ENCODE measurements at places on chromosomes 3 and 15.

- DNase-seq = no peak
Observed at GRCh38 chr15:73298522-73299245, 70.1 kb downstream of the HCN4 start.

DNA sequence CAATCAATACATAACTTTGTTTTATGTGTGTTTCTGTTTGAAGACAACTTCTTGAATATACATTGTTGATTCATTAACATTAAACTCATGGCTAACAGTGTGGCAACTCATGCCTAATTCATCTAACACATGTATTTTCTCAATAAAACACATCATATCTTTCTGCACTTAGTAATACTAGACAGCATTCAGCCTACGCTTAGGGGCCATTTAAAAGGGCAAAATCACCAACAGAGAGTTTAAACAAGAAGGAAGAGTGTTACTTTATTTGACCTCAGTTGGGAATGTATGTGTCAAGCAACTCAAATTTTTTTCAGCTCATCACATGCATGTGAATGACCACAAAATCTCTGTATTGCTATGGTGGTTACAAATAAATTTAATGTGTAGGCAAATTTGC lies 128.8 kb upstream of the AADACL2 start:
- peak; percentile 50 for DNase-seq

DNA sequence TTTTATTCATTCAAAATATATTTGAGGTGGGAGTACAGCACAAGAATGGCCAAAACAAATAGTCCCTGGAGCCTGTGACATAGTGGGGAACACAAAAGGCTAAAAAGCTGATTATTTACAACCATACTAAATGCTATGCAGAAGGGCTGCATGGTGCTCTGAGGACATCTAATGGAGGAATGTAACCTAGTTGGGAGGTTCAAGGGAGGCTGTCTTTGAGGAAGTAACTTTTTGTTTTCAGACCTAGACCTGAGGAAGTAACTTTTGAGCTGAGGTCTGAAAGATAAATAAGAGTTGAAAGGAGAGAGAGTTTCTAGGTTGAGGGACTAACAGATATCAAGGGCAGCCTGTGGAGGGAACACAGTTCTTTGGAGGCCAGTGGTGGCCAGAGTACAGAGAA lies 34.8 kb upstream of the RASA2 start:
- peak; percentile 61 for DNase-seq

DNA sequence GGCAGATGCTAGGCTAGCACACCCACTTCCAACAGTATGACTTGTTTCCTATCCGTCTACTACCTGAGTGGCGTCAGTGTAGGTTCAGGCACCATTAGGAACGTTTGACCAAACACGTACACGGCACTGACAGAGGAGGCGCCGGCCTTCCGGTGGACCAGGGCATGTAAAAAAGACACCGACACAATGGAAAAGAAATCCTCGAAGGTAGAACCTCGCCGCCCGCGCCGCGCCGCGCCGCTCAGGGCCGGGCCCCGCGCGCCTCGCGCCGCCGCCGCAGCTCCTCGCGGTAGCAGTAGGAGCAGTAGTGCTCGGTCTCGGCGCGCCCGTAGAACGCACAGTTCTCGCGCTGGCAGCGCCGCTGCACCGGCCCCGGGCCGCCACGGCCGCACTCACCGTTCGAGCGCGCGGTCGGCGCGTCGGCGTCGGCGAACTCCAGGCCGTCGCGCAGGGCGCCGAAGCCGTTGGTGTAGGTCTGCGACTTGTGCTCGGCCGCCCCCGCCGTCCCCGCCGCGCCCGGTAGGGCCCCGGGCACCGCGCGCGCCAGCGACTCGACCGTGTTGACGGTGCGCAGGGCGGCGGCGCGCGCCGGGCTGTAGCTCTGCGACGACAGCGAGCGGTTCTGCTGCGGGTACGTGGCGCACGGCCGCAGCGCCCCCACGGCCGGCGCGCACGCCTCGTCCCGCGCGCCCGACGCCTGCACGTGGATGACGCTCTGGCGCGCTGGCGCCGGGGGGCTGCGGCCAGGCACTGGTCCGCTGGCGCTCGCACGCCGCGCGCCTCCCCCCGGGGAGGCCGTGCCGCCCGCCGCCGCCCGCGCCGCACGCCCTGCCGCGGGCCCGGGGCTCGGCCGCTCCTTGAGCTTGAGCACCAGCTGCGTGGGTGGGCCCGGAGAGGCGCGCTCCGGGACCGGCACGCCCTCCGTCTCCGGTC lies 156.7 kb downstream of the KLF13 start:
- no peak for DNase-seq

DNA sequence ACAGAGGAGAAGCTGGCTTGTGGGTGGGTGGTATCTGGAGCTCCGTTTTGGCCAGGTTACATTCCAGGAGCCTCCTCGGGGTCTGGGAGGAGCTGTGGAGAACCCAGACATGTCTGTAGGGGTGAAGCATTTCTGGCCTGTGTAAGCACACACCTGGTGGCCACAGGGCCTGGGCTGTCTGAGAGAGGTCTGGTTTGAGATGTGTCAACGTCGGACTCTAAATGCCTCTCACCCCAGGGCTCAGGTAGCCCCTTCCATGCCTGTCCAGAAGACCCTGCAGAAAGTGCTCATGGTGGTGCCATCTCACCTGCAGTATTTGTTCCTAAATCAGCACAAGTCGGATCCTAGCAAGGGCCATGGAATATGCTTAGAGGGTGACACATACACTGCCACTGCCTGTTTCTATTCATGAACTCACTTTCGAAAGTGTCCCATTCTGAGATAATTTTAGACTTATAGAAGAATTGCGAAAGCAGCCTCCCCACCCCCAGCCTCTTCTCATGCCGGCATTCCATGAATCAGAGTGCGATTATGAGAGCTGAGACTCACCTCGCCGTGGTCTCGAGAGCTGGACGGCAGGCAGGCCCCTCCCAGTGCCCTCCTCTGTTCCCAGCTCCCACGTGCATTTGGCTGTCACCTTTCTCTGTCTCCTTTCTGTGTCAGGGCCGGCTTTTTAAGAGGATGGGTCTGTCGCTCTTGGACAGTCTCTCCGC lies 63.7 kb downstream of the KLF15 start:
- DNase-seq = peak; percentile 47

DNA sequence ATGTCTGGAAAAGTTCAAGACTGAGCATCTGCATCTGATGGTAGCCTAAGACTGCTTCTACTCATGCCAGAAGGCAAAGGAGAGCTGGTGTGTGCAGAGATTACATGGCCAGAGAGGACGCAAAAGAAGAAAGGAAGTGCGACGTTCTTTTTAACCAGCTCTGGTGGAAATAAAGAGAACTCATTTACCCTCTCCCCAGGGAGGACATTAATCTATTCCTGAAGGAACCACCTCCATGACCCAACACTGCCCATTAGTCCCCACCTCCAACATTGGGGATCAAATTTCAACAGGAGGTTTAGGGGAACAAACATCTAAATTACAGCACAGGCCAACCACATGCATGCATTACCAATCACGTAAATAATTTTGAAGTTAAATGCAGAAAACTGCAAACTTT lies 1.5 kb upstream of the NCK1 start:
- DNase-seq = peak; percentile 36

- DNase-seq = peak; percentile 60
Observed at GRCh38 chr3:172357850-172358754, 90.2 kb downstream of the GHSR start.

DNA sequence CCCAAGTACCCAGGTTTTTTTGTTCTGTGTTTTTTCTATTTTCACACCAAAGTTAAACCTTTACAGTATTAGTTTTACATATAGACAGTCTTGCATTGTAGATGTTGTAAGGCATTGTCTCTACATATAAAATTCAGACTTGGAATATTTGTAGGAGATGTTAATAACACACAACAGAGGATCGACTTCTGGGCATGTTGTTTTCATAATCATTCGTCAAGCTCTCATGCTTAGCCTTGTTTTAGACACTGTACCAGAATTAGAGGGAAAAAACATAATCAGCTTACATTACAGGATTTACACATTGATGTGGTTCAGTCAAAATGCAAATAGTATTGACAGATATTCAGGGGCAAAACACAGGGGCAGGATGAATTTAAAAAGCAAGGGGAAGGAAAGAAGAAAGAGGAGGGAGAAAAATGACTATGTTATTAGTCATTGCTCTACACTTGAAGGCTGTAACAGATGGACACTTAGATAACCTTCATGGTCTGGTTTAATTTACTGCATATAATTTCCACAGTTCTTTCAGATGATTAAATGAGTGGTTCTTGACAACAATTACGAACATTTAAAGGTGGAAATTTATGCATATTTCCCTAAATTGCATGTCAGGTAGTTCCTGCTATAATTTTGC lies 7.5 kb downstream of the CMSS1 start:
- DNase-seq = no peak

GRCh38 chr3:57681691-57682090 lies 11.2 kb downstream of the DENND6A start:
- no peak for DNase-seq

DNA sequence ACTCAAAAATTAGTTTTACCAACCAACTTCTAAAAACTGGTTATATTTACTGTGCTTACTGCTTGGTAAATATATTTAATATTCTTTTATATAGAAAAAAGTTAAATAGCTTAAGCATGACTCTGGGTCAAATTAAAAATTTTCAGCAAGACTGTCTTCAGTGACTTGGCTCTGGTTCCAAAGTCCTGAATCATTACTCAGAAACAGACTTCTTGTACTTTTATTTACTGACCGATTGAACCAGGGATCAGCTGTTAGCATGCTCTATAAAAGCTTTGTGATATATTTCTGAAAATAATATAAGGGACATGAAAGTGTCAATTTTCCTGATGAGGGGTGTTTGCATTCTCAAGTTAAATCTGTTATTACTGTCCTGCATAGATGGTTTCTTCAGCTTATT lies 164.3 kb downstream of the MCTP2 start:
- DNase-seq = peak; percentile 57

- no peak for DNase-seq
Observed at GRCh38 chr3:184117636-184118035, 17.5 kb upstream of the EIF2B5 start.

DNA sequence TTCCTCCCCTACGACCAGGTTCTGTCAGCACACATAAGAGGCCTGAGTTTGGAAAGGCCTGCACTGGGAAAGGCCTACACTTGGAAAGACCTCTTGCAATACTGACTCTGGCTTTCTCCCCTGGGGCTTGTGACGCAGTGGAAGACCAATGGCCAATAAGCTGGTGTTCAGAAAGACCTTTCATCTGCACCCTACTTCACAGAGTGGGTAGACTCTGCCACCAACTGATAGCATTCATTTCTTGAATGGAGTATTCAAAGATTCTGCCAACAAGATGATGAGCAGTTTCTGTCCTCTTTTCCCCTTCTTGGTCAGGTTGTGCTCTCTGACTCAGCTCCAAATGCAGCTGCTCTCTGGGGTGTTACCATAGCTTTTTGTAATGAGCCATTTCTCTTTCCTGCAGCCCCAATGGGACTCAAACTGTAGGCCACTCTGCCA lies 48.8 kb downstream of the TIPARP start:
- no peak for DNase-seq

- no peak for DNase-seq
Observed at GRCh38 chr15:101692801-101693598, 31.3 kb downstream of the TARS3 start.

DNA sequence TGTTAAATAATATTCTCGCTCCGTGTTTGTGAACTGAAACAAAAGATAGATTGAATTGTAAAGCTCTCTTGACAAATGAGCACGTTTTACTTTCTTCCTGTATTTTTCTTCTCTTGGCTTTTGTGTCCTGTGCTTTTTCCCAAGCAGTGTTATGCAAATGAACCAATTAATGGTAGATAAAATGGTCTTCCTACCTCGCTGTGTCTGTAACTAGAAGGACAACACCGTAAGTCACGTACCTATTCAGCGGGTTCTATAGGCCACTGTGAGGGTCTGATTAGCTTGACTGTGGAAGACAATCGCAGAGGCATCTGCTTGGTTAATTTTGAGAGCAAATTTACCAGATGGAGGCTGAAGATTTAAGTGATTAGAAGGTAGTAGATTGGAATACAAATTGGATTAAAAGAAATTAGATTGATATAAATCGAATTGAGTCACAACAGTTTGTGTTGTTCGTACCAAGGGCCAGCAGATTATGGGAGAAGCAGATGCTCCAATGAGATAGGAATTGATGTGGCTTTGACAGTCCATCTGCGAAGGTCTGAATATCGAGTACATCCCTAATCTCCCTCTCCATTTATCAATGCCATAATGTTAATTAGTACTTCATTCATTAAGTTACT lies 40.2 kb downstream of the ROBO2 start:
- DNase-seq = no peak

- no peak for DNase-seq
Observed at GRCh38 chr3:129595544-129596193, 10.8 kb downstream of the PLXND1 start.

- no peak for DNase-seq
Observed at GRCh38 chr15:40932649-40933516, 3.7 kb downstream of the DLL4 start.

DNA sequence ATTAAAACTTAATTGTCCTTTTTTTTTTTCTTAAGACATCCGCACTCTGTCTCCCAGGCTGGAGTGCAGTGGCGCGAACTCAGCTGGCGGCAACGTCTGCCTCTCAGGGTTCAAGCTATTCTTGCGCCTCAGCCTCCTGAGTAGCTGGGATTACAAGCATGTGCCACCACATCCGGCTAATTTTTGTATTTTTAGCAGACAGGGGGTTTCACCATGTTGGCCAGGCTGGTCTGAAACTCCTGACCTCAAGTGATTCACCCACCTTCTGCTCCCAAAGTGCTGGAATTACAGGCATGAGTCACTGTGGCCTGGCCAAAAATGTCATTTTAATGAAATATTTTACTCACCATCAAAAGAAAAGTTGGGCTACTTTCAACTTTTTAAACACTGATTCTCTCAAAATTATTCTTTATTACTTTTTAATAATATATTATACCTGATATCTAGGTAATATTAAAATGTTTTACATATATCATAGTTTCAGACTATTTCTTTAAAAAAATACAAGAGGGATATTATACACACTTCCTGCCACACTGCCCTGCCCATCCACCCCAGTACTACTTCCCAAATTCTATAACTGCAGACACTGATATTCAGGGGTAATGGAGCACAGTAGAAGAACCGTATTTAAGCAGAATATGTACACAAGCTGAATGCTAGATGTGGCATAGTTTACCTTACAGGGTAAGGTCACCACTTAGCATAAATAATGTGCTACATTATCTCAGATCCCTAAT lies 723.9 kb upstream of the ZNF385D start:
- peak; percentile 81 for DNase-seq

GRCh38 chr3:6168256-6168655 lies 692.7 kb upstream of the GRM7 start:
- no peak for DNase-seq

- DNase-seq = peak; percentile 33
Observed at GRCh38 chr15:44058126-44058525, 136.9 kb downstream of the FRMD5 start.

- peak; percentile 45 for DNase-seq
Observed at GRCh38 chr15:43516185-43516584, 1.2 kb upstream of the MAP1A start.

GRCh38 chr3:25689226-25689625 lies 24.5 kb upstream of the TOP2B start:
- no peak for DNase-seq
